ENCODE measurements at places on chromosomes 3 and 15.

GRCh38 chr15:39125904-39126303, 455.0 kb upstream of the THBS1 start:
- DNase-seq = peak; percentile 15

DNA sequence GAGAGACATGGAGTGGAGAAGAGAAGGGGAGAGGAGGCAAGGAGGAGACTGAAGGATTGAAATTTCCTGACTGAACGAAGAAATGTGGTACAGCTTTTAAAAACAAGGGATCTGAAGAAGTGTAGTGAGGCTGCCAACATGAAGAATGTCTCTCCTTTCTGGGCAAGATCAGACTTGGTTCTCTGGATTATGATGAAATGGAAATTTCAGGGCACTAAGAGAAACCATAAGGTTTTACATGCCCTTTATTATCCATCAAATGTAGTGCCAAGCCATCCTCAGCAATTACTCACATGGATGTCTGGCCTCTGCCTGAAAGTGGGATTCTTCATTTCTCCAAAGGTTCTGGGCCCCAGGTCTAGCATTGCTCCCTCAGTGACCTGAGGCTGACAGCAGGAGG, 77.6 kb upstream of the CCDC80 start:
- no peak for DNase-seq

GRCh38 chr15:98480844-98481243, 167.5 kb upstream of the IGF1R start:
- no peak for DNase-seq

DNA sequence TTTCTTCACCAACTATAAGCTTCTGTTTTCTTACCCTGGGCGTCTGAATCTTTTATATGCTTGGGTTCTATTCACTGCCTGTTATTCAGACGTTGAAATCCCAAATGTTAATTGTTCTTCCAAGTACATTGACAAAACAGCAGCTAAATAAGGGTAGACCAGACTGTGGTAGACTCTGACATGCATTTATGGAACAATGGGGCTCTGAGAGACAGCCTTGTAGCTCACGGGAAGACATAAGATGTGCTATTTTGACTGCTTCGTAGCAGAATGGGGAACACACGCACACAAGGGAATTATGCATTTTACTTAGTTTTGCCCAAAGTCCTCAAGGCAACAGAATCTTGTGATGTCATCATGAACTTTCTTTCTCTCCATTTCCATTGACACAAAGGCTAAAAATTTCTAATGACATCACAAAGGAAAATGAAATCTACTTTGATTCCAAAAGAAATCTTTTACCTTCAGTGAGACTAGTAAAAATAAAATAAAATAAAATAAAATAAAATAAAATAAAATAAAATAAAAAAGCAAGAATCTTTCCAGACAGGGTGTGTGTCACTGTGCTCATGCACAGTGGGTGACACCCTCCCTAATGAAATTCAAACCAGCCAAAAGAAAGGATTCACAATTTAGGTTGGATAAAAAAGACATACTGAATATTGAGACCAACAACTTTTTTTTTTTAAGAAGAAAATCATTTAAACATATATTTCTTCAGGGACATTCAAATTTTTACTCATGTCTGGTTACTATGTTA, 346.6 kb downstream of the ZBTB20 start:
- DNase-seq = no peak

DNA sequence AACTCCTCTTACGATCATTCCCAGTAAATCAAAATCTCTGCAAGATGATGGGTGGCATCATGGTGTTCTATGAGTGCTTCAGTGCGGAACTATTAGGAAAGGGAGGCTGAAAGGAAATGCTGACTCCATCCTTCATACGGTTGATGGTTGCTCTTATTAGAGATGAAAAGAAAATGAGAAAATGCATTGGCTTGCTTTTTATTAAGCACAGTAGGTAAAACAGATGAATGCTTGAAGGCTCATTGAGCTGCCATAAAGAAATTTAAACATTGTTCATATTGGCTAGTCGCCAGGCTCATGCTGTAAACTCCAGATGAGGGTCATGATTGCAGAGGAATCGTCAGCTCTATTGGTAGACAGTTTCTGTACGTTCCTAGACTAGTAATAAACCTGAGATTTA, 115.8 kb downstream of the EPHA3 start:
- DNase-seq = no peak

DNA sequence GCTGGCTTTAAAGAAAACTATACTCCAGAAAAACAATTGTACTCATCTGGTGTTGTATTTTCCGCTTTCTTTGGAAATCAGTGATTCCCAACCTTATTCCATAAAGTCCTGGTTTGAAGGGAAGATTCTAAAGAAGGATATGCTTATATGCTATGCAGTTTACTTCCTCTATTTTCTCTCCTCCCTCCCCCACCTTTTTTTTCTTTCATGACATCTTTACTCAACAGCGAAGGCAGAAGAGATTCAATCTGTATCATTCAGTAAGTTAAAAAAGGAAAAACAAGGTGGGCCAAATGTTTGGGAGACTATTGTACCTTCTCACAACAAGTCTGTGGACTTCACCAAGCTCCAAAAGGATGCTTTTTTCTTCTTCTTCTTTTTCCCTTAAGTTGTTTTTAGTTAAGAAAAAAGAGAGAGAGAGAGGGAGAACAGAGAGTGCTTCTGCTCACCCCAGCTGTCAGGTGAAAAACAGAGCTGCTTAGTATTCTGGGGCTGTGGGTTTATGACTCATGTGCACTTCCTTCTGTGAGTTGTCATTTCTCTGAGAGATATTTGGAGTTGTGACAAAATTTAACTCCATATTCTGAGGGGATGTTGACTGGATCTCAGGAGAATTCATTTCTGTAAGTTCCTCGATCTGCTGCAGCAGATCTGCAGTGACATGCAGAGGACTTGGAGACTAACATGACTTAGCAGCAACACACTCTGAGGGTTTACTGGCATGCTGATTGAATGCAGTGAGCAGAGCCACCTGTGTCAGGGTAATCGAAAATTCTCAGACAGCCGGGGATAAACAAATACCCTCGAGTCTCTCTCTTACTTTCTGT, 70.7 kb downstream of the SSR3 start:
- peak; percentile 44 for DNase-seq

Measured in effector memory CD8-positive, alpha-beta T cell (primary cell).